Stimulated activated CD8-positive, alpha-beta memory T cell treated with anti-CD3 and anti-CD28 coated beads, Interleukin-4, amount 100 ng/mL, for 1 hour (primary cell): ENCODE measurements at places on chromosomes 1 and 21.

DNA sequence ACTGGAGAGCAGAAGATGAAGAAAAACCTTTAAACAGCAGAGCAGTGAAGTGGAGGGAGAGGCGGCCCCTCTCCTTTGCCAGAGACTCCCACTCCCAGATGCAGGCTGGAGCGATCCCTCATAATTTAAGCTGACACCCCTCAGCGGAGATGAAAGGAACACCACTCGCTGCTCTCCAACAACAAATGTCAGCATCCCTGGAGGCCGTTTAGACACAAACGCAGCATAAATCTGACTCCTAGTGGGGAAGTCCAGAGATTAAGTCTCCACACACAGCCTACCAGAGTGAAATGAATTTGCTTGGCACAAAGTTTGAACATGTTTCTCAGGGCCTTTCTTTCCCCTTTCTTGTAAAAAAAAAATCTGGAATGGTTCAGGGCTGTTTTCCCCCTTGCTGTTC is 137.8 kb downstream of the LMX1A start:
- DNase-seq, result no peak

DNA sequence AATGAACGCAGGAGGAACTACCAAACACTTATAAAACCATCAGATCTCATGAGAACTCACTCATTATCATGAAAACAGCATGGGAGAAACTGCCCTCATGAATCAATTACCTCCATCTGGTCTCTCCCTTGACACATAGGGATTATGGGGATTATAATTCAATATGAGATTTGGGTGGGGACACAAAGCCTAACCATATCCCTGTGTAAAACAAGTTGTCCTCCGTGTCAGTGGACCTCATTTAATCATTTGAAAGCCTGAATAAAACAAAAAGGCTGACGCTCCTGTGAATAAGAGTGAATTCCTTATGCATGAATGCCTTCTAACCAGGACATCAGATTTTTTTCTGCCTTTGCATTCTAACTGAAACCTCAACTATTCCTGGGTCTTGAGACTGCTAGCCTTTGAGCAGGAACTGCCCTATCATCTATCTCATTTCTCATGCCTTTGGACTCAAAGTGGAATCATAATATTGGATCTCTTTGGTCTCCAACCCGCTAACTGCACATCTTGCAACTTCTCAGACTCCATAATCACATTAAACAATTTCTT is 648.8 kb downstream of the ADGRL2 start:
- DNase-seq, result no peak

DNA sequence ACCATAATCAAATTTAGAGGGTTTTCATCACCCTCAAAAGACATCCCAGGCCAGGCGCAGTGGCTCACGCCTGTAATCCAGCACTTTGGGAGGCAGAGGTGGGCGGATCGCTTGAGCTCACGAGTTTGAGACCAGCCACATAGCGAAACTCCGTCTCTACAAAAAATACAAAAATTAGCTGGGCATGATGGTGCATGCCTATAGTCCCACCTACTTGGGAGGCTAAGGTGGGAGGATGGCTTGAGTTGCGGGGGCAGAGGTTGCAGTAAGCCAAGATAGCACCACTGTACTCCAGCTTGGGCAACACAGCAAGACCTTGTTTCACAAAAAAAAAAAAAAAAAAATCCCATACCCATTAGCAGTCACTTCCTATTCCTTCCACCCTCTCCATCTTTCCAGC is 33.5 kb upstream of the BATF3 start:
- no peak for DNase-seq

DNA sequence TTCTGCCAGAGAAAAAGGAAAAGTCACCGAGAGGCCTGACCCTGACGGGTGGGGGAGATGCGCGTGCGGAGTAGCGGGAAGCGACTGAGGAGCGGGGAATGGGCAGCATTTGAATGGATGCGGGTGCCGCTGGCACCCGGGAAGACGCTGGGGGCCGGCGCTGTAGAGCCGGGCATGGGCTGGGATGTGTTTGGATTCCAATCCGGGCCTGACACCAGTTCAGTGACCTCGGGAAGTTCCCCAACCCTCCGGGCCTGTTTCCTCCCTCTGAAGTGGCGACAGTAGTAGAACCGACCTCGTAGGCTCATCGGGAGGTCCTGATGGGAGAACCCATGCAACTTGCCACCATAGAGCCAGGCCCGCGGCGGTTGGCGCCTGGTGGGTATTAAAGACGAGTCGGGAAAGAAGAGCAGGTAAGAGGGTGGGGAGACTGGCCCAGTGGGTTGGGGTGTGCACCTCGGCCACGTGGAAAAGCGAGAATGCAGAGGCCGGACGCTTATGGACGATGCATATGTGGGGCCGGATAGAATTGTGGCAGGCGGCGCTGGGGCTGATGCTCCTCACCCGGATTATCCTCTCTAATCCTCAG is 642 bp upstream of the SLC16A1 start:
- DNase-seq, result no peak

GRCh38 chr1:96291468-96291867 is 430.1 kb upstream of the PTBP2 start:
- DNase-seq, result no peak

- DNase-seq, result peak; percentile 37
Observed at GRCh38 chr1:223683586-223684487, 18.3 kb upstream of the CAPN8 start.

- DNase-seq, result no peak
Observed at GRCh38 chr1:117671781-117672501, 66.1 kb downstream of the TENT5C start.

GRCh38 chr1:224047538-224047937 is 66.4 kb upstream of the FBXO28 start:
- DNase-seq, result no peak

DNA sequence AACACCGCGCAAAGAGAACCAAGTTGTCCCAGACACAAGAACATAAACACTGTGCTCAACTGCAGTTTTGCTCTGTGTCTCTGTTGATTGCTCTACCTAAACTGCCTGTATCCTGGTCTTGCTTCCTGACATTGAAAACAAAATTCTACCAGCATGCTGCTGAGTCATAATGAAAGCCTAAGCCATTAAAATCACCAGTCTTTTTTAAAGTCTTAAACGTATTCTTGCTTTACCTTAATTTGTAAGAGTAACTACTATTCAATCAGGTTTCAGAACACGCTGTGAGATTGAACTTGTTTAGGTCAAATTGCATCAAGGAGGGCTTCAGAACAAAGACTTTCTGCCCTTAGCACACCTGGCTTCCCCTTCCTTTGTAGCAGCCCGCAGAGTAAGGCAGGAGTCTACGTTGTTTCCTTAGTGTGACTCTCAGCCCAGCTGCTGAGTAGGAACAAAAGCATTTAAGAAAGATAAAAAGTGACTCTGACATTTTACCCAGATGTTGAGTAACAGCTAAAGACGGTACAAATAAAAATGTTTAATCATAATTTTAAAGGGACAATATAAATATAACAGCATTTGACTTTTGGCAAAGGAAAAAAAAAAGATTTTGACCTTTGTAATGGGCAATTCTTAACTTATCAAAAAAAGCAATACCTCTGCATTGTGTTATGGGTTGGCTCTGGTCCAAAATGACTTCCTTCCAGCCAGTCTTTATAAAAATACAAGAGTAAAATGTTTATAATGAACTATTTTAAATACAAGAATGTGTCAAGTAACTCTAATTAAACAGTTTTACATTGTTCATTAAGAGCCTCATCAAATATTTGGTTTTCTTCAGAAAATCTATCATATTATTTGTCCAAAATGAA is 186.9 kb upstream of the ADGRL4 start:
- no peak for DNase-seq

- no peak for DNase-seq
Observed at GRCh38 chr1:107867422-107867821, 97.6 kb downstream of the VAV3 start.

DNA sequence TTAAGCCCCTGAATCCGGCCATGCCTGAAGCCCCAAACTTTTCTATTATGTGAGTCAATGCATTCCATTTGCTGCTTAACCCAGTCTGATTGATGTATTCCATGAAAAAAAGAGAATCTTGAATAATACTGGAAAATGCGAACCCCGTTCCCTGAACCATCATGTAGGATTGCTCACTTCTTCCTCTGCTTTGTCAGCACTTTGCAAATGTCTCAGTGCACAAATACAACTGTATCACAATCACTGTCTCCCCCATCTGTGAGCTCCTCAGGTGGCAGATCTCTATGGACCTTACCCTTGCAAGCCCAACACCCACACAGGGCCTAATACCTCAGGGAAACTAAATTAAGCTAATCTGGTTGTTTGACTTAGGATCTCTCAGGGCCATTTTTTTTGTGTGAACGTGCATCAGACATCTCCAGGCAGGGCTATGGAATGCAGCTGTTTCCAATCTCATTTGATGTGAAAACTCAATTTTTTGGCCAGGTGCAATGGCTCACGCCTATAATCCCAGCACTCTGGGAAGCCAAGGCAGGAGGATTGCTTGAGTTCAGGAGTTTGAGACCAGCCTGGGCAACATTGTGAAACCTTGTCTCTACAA is 2.1 kb upstream of the RCAN3 start:
- no peak for DNase-seq

- no peak for DNase-seq
Observed at GRCh38 chr1:5960336-5960735, 31.9 kb downstream of the NPHP4 start.

DNA sequence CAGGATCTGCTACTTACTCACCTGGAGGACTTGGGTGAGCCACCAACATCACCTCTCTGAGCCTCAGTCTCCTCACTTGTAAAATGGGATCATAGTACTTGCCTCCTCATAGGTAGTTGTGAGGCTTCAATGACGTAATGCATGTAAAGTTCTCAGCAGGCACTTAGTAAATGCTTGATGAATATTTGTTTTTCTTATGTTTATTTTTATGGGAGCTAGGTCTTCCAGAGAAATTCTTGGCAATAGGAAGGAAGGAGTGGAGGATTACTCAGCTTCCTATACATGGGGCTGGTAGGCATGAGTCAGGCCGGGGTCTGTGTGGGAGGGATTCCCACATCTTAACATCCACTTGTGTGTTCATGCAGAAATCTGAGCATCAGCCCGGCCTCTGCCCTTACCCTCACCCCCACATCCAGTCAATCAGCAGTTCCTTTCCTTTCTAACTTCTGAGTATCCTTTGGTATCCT is 95.4 kb upstream of the USP24 start:
- no peak for DNase-seq

- no peak for DNase-seq
Observed at GRCh38 chr1:230136453-230137336, 69.7 kb downstream of the GALNT2 start.

GRCh38 chr1:61403679-61404596 is 321.0 kb downstream of the TM2D1 start:
- no peak for DNase-seq

DNA sequence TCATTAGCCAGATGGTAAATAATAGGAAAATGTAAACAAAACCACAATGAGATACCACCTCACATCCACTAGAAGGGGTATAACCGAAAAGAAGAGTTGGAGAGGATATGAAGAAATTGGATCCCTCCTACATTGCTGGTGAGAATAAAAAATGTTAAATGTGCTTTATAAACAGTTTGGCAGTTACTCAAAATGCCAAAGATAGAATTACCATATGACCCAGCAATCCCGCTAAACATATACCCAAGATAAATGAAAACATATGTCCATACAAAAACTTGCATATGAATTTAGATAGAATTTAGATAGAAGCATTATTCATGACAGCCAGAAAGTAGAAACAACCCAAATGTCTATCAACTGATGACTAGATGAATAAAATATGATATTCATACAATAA is 4.4 kb upstream of the FMO2 start:
- DNase-seq, result no peak

GRCh38 chr21:27779606-27780005 is 812.7 kb upstream of the ADAMTS5 start:
- no peak for DNase-seq

GRCh38 chr1:55087439-55087838 is 48.1 kb downstream of the PCSK9 start:
- no peak for DNase-seq
